ENCODE measurements at places on chromosomes 3 and 15.

DNA sequence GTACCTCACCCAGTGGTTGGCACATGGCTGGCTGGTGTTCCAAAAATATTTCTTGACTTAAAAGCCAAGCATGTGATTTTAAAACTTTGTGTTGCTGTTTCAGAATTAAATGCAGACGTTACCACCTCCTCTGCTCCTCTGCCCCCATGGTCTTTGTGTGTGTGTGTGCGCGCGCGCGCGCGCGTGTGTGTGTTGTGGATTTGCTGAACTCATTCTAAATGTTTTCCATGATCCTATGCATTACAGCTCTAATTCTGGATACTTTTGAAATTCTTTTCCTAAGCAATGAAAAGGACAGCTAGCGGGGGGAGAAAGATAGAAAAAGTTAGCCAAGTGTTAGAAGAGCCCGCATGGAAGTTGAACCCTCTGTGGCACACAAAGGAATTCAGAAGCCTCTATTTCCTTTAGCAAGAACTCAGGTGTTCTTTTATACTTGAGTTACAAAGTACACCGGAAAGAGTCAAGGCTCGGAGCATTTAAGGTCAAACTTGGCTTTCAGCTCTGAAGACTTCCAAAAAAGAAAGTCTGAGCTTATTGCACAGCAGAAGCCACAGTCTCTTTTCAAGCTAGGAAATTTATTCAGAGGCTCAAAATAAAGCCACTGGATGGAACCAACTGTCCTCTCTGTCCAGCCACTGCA, 350.5 kb upstream of the TBL1XR1 start:
- no peak for DNase-seq

DNA sequence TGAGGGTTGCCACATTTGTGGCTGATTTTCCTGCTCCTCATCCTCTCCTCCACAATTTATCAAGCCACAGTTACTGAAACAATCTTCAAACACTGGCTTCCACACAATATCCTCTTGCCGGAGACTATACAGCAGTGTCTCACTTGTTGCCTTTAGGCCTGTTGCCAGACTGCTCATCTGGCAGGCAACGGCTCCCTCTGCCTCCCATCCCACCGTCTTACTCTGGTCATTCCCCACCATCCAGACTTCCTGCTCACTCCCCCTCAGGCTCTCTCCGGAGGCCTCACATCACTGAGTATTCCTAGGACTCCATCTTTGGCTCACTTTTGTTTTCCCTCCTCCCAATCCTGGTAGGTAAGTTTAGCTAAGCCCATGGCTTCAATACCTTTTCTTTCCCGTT, 301.9 kb downstream of the IL20RB start:
- no peak for DNase-seq

- no peak for DNase-seq
These were observed 307.1 kb downstream of the MECOM start for GRCh38 chr3:169356284-169356955.

GRCh38 chr3:124781476-124782376, 51.5 kb downstream of the UMPS start:
- no peak for DNase-seq

DNA sequence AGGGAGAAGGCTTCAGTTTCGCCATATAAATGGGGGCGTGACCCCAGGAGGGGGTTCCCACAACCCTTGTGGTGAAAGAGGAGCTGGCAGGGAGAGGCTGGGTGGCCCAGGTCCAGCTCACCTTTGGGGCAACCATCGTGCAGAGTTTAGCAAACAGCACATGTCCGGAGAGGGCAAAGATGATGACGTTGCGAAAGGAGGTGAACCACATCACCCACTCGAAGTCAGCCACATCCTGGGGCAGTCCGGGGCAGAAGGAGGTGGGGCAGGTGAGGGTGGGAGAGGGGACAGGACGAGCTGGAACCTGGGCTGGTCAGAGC, 3.7 kb downstream of the HHATL start:
- DNase-seq = no peak
